T-helper 17 cell (primary cell): ENCODE measurements at places on chromosomes 1 and 21.

GRCh38 chr1:193767886-193768285, 581.5 kb upstream of the B3GALT2 start:
- no peak for DNase-seq

GRCh38 chr1:239677362-239677761, 291.0 kb downstream of the CHRM3 start:
- no peak for DNase-seq

DNA sequence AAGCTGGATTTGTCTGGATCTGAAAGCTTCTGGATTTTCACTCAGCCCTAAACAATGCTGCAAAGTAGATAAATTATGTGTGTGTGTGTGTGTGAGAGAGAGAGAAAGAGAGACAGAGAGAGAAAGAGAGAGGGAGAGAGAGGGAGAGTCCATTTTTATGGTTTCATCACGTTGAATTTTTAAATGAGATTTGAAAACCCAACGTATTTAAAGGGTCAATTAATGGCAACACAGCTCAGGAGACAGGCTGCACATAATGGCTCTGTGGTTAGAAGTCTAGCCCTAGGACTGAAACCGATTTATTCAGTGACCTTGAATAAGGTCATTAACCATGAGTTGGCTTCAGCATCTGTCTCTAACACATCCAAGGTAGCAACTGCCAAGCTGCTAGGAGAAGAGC, 35.3 kb upstream of the FMN2 start:
- no peak for DNase-seq

GRCh38 chr1:201894343-201895119, 5.8 kb downstream of the SHISA4 start:
- no peak for DNase-seq

DNA sequence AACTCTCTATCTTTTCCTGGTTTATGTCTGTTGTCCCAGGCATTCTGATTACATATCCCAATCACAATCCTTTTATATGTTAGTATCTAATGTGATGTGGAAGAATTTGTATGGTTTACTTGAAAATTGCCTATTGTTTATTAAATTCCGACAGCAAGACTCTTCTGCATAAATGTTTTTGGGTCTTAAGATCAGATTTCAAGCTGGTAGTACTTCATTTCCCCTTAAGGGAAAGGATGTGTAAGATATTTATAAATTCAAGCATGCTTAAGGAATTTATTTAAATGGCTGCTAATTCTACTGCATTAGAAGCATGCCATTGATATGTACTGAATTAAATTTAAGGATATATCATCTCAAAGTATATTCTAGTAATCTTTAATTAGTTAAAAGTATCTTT, 20.4 kb upstream of the GPR88 start:
- no peak for DNase-seq

GRCh38 chr1:118429856-118430255, 244.8 kb upstream of the SPAG17 start:
- DNase-seq = no peak

DNA sequence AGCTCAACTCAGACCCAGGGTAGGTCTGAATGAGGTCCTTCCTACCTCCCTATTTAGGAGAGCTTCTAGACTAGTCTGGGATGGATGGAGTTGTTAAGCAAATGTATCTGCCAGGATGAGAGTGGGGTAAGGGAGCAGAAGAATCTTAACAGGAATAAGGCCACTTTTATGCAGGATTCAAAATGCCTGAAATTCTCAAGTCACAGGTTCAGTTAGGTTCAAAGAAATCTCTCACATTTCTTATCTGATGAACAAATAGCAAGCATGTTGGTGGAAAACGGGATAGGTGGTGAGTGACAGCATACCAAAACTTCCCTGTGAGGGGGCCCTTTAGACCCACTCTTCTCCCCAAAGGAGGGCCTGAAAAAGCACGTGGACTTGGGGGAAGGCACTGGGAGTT, 3.0 kb downstream of the SLAMF9 start:
- DNase-seq = no peak

DNA sequence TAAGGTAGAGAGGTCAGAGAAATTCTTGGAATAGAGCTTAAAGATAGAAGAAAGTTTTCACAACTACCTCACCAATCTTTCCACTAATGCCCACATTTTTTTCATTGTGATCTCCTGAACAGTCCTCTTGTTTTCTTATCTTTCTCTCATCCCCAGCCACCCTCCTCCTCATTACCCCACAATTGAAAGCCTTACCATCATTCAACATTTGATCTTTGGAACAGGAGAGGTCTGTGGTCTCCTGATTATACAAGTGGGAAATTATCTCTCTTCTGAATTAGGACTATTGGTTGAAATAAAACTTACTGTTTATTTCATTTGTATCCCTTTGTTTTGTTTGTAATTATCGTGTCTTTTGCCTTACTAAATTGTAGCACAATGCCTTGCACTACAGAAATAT, 29.6 kb downstream of the DNAH14 start:
- no peak for DNase-seq

GRCh38 chr1:220123889-220124288, 30.0 kb downstream of the IARS2 start:
- DNase-seq = no peak

GRCh38 chr1:222588135-222588534, 1.6 kb downstream of the TAF1A start:
- no peak for DNase-seq

DNA sequence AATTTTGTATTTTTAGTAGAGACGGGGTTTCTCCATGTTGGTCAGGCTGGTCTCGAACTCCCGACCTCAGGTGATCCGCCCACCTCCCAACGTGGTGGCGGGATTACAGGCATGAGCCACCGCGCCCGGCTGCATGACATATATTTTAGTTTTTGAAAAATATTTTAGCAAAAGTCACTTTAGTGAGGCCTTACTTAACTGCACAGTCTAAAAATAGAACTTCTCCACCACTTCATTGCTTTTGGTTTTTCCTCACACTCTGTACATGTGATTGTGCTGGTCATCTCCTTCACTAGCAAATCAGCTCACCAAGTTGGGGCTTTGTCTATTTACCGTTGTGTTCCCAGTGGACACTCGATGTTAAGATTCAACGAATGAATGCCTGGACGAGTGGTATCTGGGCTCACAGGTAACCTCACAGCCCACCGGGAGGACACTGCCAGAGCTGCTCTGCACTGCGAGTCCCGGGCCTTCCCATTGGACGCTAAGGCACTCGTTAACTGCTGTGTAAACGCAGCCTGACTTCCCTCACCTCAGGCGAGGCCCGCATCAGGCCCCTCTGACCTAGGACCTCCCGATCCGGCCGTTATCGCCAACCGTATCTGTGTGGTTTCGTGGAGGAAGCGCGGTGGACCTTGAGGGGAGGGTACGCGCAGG, 14.0 kb upstream of the ZNF692 start:
- DNase-seq = no peak

- DNase-seq = no peak
These were observed 168.5 kb upstream of the ZC3H12A start for GRCh38 chr1:37305841-37306240.

DNA sequence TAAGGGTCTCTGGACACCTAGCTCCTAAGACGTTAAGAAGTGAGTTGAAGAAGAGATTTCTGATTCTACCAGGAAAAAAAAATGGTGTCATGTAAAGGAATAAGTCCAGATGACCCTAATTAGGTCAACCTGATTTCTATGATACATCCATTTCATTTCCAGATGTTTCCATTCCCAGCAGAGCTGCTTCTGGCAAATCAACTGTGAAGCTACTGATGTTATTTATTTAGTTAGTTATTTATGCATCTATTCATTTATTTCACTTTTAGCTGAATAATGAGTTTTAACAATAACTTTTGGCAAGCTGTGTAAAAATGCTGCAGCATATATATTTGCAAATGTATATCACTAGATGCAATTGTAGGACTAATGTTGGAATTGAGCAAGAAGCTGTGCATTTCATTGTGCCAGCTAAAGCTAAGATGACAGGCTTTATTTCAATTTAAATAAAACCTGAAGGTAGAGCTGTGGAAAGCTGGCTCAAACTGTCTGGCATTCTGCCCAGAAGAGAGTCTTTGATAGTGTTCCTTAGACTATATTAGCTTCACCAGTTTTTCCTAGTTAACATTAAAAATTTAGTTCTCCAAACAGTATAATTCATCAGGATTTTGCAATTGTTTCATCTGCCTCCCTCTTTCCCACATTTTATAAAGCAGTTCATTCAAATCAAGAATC, 1164.4 kb upstream of the ADGRL4 start:
- DNase-seq = no peak

DNA sequence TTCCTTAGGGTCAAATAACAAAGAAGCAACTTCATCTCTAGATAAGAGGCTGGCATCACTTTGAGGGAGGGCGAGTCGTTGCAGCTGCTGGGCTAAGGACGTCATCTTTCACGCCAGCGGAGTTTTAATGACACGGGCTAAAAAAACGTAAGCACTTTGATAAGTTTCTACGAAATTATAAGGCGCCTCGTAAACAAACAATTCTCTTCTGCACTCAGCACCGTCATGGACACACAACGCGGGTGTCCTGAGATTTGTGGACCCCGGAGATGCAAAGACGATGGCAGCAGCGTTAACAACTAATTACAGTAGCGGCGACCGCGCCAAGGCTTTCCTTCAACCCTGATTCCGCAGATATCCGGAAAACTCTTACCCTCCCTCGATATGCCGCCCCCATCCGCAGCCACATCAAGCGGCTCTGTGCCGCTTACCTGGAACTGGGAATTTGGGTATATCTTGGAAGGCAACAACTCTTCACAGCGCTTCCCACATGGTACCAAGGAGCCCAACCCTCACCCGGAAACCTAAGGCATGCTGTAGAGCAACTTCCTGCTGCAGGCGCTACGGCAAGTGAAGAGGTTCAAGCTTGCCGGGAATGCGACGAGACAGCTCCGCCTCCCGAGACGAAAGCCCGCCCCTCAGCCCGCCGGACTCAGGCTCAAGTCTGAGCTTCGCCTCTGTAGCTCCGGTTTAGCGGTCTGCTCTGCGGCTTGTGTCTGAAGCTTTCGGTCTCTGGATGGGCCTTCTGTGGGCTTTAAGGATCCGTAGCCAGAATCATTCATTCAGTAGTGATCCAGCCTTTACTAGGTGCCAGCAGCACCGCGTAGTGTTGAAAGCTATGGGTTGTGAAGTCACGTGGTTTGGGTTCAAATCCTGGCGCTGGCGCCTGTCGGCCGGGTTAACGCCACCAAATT, at the start of gene HEATR1:
Gene HEATR1 (minus strand): TSS at position 526 of the 914 bp plus-strand sequence. CDS start 421 bp downstream, at position 105.
- peak; percentile 74 for DNase-seq

GRCh38 chr21:45634511-45635183, 8.9 kb upstream of the PCBP3 start:
- no peak for DNase-seq

GRCh38 chr1:41919764-41920397, 1.2 kb upstream of the HIVEP3 start:
- peak; percentile 63 for DNase-seq

- no peak for DNase-seq
These were observed 100.4 kb upstream of the TMEM51 start for GRCh38 chr1:15053153-15053552.

- DNase-seq = no peak
These were observed 844.9 kb downstream of the KCNT2 start for GRCh38 chr1:195763146-195763906.

- no peak for DNase-seq
These were observed 22.7 kb downstream of the DLGAP3 start for GRCh38 chr1:34906756-34907155.

GRCh38 chr1:212738330-212738729, 38.7 kb upstream of the BATF3 start:
- DNase-seq = no peak

GRCh38 chr1:192171123-192171522, 12.9 kb downstream of the RGS18 start:
- no peak for DNase-seq

DNA sequence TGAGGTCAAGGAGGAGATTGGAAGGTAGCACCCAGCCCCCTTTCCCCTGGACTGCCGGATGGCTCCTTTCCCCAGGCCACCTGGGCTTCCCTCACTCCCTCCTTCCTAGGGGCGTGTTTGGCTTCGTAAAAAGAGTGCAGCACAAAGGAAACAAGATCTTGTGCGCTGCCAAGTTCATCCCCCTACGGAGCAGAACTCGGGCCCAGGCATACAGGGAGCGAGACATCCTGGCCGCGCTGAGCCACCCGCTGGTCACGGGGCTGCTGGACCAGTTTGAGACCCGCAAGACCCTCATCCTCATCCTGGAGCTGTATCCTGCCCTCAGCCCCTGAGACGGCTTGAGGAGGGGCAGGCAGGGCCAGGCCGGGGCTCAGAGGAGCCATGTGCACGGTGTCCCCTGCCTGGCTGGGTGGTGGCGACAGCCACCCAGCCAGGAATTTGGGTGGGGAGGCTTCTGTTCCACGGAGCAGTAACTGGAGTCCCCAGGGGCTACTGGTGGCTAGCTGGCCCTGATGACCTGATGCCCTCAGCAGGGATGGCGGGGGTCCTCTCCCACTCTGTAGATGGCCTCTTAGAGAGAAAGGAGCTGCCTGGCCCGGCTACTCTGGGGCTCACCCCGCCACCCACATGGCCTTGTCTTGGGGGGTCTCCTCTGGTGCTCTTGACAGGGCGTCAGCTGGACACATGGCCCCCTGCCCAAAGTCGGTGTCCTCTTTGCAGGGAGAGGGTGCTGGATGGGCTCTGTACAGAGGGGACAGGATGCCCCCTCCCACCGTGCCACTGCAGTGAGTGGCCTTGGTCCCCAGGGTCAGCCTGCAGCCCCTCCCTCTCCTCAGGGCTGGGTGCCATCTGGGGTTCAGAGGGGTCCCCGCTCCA, 39.5 kb downstream of the TRIM11 start:
- peak; percentile 2 for DNase-seq

GRCh38 chr1:229114315-229114714, 156.6 kb upstream of the RAB4A start:
- no peak for DNase-seq

DNA sequence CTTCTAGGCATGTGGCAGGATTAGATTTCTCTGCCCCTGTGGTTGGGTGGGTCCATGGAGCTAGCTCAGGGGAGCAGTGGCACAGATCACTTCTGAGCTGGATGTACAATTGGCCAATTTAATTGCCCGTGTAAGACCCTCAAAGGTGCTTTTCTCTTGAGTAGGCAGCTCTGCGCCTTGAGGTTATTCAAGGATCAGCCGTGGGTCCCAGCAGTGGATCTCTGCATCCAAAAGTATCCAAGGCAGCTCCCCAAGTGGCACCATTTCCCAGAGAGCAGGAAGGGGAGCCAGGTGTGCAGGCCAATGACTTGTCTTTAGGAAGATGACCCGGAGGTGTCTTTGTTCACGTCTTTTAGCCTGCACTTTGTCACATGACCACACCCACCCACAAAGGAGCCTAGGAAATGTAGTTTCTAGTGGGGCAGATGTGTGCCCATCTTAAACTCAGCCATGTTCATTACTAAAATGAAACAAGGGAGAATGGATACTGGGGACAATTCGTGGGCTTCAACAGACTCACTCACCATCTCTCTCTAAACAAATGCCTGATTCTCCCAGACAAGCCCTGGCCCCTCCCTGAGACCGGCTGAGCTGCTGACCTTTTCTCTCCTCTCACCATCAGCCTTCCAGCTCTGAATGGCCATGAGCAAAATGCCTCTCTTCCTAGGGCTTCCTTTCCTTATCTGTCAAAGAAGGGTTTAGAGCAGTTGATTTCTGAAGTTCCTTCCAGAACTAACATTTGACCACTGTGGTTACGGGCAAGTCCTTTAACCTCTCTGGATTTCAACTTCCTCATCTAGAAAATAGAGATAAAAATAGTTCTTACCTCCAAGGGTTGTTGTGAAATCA, 41.4 kb upstream of the TENT5C start:
- DNase-seq = no peak

GRCh38 chr1:196271212-196271947, 336.9 kb downstream of the KCNT2 start:
- no peak for DNase-seq
